Activated CD4-positive, CD25-positive, alpha-beta regulatory T cell treated with anti-CD3 and anti-CD28 coated beads, Interleukin-2, amount 50 U/mL, for 24 hours (primary cell): ENCODE measurements at places on chromosomes 4 and X.
A peak's percentile ranks its signal among the peaks of the same experiment; 100 is the strongest.

DNA sequence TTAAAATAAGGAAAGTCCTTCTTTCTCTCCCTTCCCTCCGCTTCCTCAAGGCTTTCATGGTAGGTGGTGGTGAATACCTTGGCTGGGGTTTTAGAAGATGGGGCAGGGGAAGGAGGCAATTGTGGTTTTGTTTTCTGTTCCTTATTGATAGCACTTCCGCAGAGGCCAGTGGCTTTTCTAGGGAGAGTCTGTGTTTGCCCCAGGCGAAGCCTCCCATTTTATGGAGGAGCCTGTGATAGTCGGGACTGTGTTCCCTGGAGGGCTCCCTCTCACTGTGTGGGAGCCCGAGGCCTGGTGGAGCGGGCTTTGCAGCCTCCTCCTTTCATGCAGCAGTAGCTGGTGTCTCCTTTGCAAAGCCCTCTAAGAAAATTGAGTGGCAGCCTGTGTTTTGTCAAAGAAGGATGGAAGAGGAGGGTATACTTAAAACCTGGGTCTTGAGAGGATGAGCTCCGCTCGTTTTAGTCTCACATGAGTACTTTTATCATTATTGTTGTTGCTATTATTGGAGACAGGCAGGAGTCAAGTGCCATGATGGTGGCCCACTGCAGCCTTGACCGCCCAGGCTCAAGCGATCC, 29.8 kb upstream of the STOX2 start:
- no peak for ATAC-seq

DNA sequence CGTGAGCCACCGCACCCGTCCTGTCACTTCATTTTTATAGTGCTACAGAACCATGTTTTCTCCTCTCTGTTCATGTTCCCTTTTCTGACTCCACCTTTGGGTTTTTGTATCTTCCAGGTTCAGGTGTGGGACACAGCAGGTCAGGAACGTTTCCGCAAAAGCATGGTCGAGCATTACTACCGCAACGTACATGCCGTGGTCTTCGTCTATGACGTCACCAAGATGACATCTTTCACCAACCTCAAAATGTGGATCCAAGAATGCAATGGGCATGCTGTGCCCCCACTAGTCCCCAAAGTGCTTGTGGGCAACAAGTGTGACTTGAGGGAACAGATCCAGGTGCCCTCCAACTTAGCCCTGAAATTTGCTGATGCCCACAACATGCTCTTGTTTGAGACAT, 12.4 kb downstream of the RAB33A start:
- no peak for ATAC-seq

- ATAC-seq = peak; percentile 15
Measured at GRCh38 chrX:150365051-150365989, 2.2 kb downstream of the MAMLD1 start.

GRCh38 chr4:67785528-67785927, 31.3 kb upstream of the GNRHR start:
- no peak for ATAC-seq

DNA sequence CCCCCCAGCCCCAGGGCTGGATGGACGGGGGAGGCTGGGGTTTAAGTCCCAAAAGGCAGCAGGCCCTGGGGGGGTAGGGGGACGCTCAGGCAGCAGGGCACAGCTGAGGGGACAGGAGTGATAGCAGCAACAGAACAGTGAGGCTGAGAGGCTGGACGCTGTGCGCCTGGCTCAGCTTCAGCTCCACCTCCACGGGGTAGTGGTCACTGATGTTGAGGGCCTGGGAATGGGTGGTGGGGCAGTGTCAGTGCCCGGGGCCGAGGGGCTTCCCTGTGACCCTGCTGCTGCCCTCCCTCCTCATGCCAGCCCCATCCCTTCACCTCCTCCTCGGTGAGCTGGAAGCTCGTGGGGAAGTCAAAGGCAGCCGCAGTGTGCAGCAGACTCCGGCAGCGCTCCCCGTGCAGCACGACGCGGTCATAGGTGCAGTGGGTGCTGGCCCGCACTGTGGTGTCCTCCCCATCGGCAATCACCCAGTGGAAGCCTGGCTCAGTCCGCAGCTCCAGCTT, 4.5 kb downstream of the RPL10 start:
- ATAC-seq = no peak

DNA sequence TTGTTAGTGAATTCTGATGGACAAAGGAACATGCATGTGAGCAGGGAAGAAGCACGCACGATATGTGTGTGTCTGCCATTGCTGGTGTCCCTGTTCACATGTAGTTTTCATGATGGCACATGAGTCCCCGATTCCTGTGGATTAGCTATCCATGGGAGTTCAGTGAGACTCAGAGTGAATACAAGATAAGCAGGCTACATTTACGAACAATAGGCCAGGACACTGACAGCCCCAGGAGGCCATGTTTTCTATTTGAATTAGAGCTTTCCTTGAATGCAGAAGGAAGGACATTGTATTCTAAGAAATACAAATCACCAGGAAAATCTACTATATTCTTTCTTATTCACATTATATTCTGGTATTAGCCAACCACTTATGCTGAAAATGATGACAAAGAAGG, 171.4 kb downstream of the PPP1R2C start:
- no peak for ATAC-seq

DNA sequence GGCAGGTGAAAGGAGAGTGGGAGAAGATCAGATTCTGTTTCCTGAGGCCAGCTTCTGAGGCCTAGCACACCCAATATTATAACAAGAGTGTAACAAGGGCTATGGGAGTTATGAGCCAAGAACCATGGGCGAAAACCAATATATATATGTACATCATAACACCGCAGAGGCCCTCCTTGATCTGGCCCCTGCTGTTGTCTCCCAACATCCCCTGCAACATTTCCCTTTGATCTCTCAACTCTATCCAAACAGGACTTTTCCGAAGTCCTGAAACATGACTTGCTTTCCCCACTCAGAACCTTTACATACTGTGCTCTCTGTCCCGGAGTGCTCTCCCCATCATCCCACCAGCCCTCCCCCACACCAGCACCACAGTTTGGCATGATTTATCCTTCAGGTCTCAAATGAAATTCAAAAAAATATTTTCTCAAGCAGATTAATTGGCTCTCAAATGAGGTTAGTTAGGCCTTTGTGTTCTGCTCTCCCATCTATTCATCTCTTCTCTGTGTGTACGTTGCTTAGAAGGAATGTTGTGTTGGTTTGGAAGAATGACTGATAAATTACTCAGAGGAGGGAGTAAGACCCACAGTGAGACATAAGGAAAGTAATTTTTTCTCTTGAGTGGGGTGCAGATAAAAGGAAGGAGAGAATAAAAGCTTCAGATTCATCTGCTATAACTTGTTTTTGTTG, 58.1 kb upstream of the SMIM10 start:
- no peak for ATAC-seq

DNA sequence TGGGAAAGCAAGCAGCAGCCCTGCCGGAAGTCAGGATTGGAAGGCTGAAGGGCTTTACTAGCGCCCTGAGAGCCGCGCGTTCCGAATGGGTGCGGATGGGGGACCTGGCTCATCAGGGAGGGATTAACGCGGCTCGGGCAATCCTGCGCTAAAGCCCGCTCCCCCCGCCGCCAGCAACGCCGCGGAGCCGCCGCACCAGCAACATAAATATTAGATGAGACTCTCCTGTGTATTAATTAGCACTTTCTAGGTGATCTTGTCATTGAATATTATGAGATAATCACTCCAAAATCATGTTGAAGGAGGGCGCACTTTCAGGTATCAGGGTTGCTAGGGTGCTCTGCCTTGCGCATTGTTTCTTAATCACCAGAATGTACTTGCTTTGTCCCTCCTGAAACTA, 357.2 kb upstream of the FAM241A start:
- ATAC-seq = no peak

- no peak for ATAC-seq
Measured at GRCh38 chr4:186650401-186651180, 73.1 kb downstream of the FAT1 start.

- no peak for ATAC-seq
Measured at GRCh38 chr4:58553679-58554078, 1443.5 kb upstream of the IGFBP7 start.

DNA sequence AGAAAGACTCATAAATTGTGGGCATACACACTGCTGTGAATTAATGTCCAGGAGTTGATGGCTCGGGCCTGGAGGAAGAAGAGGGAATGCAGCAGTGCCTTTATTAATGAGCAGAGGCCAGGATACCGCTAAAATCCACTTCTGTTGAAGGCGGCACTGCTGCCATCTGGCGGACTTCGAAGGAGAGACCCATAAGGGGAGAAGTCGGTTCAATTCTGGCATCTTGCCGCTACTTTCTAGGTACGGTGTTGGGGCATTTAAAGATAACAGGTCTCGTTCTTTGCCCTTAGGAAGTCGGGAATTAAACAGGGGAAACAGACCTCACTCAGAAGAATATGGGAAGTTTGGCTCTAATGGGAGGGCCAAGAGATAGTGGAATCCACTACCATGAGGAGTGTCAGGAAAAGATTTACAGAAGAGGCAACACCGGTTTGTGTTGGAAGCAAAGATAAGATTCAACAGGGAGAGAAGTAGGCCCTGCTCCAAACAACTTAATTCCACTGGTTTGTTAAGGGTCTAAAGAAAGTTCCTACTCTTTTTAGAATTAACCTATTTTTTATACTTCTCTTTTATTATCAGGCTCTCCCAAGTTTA, 133.6 kb upstream of the GIMD1 start:
- ATAC-seq = no peak

GRCh38 chr4:11650801-11651596, 222.3 kb upstream of the HS3ST1 start:
- ATAC-seq = no peak

DNA sequence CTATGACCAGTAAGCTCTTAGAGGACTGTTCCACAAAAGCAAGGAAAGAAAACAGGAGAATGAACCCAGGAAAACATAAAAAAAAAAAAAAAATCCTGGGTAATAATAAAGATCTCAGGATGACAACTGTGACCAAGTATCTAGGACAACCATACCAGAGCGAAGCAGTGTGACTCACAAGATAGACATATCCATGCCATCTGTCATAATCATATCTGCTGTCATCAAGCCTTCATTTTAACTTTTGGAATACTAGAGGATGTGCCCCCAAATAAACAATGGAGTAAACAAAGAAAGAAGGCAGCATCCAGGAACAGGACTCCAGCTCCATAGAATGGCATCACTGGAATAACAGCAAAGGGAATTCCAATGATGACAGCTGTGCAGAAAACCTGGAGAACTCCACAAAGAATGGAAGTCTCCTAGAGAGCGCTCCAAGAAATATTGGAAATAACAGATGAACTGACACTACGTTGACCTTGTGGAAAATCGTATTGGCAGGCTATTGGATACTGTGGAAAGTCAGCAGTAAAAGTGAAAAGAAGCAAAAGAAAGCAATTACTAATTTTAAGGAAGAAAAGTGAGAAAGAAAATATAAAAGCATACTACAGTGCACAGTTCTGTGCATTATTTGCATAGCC, 35.3 kb downstream of the HPGDS start:
- no peak for ATAC-seq

DNA sequence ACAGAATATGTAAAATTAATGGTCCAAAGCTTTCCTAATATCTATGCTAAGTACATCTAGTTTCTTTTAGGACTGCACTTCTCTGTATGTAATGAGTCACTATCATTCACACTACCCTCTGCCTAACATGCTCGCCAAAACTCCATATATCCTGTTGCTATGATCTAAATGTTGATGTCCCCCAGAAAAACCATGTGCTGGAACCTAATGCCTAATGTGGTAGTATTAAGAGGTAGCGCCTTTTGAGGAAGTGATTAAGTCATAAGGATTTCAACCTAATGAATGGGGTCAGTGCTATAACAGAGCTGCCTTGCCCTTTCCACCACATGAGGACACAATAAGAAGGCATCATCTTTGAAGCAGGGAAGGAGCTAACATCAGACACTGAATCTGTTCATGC, 34.9 kb upstream of the NFKB1 start:
- no peak for ATAC-seq

GRCh38 chrX:132692526-132692925, 203.7 kb upstream of the MBNL3 start:
- no peak for ATAC-seq

GRCh38 chr4:156472624-156473023, 499.0 kb downstream of the PDGFC start:
- no peak for ATAC-seq

- no peak for ATAC-seq
Measured at GRCh38 chrX:13169684-13170083, 125.3 kb upstream of the FAM9C start.

DNA sequence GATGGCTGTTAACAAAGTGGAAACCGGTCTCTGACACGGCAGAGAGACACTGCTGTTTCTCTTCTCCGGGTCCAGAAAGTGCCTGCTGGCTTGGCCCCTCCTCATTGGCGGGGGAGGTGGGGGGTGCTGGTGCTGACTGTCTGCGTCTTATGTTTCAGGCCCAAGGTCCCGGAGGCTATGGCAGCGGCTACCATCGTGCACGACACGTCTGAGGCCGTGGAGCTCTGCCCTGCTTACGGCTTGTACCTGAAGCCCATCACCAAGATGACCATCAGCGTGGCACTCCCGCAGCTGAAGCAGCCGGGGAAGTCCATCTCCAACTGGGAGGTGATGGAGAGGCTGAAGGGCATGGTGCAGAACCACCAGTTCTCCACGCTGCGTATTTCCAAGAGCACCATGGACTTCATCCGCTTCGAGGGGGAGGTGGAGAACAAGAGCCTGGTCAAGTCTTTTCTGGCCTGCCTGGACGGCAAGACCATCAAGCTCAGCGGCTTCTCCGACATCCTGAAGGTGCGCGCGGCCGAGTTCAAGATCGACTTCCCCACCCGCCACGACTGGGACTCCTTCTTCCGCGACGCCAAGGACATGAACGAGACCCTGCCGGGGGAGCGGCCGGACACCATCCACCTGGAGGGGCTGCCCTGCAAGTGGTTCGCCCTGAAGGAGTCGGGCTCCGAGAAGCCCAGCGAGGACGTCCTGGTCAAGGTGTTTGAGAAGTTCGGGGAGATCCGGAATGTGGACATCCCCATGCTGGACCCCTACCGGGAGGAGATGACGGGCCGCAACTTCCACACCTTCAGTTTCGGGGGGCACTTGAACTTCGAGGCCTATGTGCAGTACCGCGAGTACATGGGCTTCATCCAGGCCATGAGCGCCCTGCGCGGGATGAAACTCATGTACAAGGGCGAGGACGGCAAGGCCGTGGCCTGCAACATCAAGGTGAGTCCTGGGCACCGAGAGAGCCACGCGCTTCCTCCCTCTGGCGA, 2.2 kb downstream of the AKAP17A start:
- ATAC-seq = no peak

- no peak for ATAC-seq
Measured at GRCh38 chr4:126445596-126445995, 1130.8 kb downstream of the FAT4 start.

DNA sequence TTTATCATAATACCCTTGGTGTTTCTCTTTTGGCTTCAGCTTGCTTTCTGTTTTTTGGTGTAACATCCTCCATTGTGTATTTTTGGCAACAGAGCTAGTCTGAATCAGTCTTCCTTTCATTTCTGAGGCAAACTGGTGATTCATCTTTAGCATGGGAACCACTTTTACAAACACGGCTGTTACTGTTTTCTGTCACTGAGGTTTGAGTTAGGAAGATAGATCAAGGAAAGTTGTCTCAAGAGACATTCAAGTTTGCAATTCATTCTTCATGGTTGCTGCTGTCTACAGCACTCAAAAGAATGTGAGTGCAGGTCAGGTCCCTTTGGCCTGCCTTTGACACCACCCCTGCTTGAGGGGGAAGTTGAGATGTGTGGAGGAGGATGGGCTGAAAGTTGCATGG, 36.3 kb downstream of the IL21 start:
- no peak for ATAC-seq

GRCh38 chrX:86078650-86079049, 31.3 kb upstream of the CHM start:
- ATAC-seq = no peak

- ATAC-seq = no peak
Measured at GRCh38 chr4:1039493-1040343, 28.3 kb downstream of the FGFRL1 start.
